ENCODE measurements at places on chromosomes 3 and 15. TPM values are rescaled to one million over a fixed set of nuclear protein-coding genes. Genes with fewer than 3 reads are reported as not detected.

DNA sequence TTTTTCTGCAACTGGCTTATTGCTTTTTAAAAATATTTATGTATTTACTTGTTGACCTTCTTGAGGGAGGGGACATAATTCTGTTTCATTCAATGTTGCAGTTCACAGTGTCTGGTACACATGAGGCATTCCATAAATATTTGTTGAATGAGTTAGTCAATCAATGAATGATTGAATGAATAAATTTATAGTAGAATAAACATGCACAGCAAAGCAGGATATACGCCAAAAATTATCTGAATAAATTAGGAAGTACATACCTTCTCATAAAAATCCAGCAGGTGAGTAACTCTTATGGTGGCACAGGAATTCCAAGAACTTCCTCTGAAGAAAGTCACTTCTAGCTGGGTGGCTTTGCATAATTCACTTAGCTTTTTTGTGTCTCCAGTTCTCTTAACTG, 469.4 kb upstream of the ATP11B start:
- DNase-seq, result no peak

- peak; percentile 78 for DNase-seq
Measured at GRCh38 chr15:28021281-28022039, 77.7 kb downstream of the OCA2 start.

DNA sequence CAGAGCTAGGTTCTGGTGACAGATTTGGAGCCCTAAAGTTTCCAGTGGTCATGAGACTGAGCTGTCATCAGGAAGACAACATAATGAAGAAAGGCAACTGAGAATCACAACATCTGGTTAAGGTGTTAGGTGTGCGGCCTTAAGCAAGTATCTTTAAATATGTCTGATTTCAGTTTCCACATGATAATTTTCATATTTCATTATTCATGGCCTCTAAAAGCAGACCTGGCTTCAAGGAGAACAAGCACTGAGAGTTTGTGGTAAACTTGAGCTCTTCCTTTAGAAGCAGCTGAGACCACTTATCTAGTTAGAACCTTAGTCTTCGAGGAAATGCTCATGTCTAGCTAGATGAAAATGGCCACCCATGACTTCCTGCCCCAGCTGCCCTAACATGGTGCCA, 25.7 kb upstream of the MYLK start:
- DNase-seq, result no peak

SERPINI2 gene
- polyA plus RNA-seq, result 10.5 TPM

CFAP91 gene
- polyA plus RNA-seq, result 21.0 TPM

ITGB5 gene
- polyA plus RNA-seq, result 94.2 TPM

GRCh38 chr3:41630708-41631107, 331.2 kb downstream of the ULK4 start:
- no peak for DNase-seq

DBR1 gene
- 15.9 TPM for polyA plus RNA-seq

MANF gene
- polyA plus RNA-seq, result 129 TPM

- no peak for DNase-seq
Measured at GRCh38 chr3:53082736-53083135, 36.9 kb upstream of the SFMBT1 start.

GRCh38 chr15:97909291-97909891, 51.1 kb upstream of the ARRDC4 start:
- DNase-seq, result peak; percentile 39

C3orf22 gene
- polyA plus RNA-seq, result not detected

DNA sequence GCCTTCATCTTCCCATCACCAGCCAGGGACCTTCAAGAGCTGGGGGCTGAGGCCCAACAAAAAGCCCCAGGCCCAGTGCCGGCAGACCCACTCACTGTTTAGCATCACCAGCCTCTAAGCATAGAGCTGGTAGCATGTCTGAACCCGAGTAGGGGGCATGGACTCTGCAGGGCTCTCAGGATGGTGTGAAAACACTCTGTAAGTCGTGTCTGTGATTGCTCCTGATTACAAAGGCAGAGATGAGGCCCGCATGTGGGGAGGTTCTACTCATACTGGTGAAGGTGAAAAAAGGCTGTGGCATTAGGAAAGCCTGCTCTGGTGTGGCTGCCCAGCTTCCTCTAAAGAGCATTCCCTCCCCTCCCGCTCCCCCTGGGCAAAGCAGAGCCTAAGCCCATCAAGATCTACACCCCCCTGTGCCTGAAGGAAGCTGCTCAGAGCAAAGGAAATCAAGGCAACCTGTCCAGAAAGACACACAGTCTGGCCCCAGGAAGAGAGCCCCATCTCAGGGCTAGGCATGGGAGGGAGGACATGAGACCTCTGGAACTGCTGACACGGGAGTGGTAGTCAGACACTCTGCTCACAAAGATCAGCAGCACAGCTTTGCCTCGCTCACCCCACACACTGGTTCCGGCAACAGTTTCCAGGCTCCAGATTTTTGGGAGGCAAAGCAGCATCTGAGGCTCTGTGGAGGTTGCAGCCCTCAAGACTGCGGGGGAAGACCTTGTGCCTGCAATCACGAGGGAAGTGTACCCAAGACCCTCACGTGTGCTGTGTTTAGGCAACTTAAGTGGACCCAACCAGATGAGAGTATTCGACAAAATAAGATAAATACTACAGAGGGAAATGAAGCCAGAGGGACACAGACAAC, 36.7 kb downstream of the CCDC12 start:
- no peak for DNase-seq

GRCh38 chr15:60800299-60801072, 321.5 kb upstream of the ICE2 start:
- no peak for DNase-seq

CYP1A2 gene
- 0.06 TPM for polyA plus RNA-seq

GRCh38 chr3:122358703-122359032, 24.4 kb downstream of the MIX23 start:
- no peak for DNase-seq

- no peak for DNase-seq
Measured at GRCh38 chr15:57319919-57320560, 56.3 kb upstream of the CGNL1 start.

GPR156 gene
- polyA plus RNA-seq, result 3.3 TPM

DNA sequence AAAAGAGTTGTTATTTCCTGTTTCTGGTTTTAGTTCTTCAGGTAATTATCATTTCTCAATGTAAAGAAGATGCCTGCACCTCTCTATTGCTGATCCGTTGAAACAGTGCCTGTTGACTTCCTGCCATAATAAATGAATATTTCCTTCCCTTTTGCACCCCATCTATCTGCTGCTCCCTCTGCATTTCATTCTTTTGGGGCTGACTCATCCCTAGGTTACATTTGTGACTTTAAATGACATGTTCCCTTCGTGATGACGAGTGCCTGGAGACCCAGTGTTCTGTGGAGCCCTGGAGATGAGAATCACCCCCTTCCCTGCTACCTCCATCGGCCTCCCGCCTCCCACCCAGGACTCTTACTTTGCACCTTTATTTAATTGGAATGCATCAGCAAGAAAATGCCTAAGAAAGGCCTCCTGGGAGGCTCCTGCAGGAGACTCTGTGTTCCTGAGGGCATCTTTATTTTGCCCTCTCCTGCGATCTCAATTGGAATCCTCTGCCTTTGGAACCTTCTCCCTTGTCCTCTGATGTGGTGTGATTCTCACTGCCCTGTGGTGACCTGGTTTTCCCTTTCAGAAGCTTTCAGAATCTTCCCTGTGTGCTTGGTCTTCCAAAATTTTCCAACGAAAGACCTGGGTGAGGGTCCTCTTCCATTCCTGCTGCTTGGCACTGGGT, 13.7 kb downstream of the LRRK1 start:
- DNase-seq, result no peak

AP3B2 gene
- 2.0 TPM for polyA plus RNA-seq

GRCh38 chr3:52317208-52318000, 1.3 kb downstream of the DNAH1 start:
- no peak for DNase-seq

DNA sequence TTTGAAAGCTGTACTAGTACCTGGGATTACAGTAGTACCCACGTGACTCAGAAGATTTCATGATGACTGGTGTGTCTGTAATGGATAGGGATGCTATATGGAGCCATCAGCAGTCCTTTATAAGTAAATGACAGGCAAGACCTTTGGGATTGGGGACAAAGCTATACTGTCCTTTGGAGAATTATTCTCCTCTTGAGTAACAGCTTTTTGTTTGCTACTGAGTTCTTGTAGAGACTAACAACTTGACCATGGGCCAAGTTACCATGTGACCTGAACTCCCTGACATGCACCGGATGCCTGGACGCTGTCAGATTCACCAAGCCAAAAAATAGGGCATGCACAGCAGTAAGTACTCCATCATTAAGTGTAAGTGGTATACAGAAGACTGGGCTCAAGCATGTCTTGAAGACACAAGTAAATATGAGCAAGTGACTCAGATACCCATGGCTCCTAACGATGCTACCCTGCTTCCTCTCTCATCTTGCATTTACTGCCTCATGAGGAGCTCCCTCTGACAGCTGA, 12.9 kb downstream of the SEC11A start:
- no peak for DNase-seq

PCCB gene
- polyA plus RNA-seq, result 72.7 TPM

CCDC54 gene
- polyA plus RNA-seq, result 0.16 TPM

GRCh38 chr3:126124148-126124868, 40.4 kb upstream of the SLC41A3 start:
- no peak for DNase-seq

DNA sequence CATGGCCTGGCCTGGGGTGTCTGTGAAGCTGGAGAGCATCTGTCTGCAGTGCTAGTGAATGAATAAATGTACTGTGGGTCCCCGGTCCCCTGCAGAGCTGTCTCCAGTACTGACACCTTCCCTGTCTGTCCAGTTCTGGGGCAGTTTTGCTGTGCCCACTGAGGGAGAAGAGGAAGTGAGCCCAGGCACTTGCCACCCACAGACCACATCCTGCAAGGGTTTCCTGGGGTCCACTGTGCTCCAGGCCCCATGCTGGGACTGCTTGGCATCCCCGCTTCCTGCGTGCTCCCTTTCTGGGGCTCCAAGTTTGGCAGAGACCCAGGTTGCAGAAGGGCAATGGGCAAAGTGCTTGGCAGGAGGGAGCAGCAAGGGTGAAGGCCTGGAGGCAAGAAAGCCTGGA, 4.9 kb upstream of the SLC6A6 start:
- DNase-seq, result no peak

PRKAR2A gene
- polyA plus RNA-seq, result 50.0 TPM

CADPS gene
- polyA plus RNA-seq, result 2.4 TPM

PPARG gene
- polyA plus RNA-seq, result 27.0 TPM

DNA sequence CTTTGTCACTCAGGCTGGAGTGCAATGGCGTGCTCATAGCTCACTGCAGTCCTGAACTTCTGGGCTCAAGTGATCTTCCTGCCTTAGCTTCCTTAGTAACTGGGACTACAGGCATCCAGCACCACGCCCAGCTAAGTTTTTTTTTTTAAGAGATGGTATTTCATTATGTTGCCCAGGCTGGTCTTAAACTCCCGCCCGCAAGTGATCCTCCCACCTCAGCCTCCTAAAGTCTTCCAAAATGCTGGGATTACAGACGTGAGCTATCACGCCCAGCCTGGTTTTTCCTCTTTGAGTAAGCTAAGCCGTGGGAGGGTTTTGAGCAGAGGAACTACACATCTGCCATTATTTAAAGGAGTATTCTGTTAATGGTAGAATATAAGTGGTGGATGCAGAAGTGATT, 7.4 kb upstream of the LRRFIP2 start:
- no peak for DNase-seq

KBTBD12 gene
- 1.1 TPM for polyA plus RNA-seq

OGG1 gene
- 53.0 TPM for polyA plus RNA-seq

PLA2G4B gene
- polyA plus RNA-seq, result 21.3 TPM

SCN11A gene
- polyA plus RNA-seq, result 0.93 TPM

FETUB gene
- polyA plus RNA-seq, result 0.22 TPM

GRCh38 chr3:193946945-193947344, 189.0 kb upstream of the HES1 start:
- DNase-seq, result no peak

GRCh38 chr3:155701882-155702465, 42.9 kb downstream of the PLCH1 start:
- peak; percentile 22 for DNase-seq

DNA sequence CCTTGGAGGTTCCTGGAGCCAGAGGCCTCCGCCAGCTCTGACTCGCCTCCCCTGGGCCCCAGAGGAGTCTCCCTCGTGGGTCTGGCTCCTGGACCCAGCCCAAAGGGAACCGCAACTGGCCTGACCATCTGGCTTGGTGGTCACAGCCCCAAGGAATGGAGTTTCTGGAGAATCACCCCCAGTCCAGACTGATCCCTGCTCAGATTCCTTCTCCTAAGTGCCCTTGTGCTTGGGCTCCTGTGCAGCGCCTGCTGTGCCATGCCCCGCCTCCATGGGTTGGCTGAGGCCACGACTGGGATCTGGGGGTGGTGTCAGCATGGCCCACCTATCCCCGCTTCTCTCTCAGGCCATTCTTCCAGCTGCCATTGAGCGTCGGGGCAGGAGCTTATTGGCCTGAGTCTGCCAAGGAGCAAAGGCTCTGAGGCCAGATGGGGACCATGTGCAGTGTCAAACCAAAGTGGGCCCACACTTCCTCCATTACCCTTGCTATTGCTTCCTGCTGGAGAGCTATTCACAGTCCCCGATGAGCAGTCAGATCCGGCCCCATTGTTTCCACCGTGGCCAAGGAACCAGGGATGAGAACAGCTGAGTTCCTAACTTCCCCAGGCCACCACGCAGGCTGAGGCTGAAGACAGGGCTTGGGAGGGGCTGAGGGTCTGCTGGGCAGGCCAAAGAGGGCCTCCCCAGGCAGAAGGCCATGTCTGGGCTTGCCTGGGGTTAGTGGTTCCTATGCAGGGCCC, 19.0 kb downstream of the CSPG4 start:
- no peak for DNase-seq

DNA sequence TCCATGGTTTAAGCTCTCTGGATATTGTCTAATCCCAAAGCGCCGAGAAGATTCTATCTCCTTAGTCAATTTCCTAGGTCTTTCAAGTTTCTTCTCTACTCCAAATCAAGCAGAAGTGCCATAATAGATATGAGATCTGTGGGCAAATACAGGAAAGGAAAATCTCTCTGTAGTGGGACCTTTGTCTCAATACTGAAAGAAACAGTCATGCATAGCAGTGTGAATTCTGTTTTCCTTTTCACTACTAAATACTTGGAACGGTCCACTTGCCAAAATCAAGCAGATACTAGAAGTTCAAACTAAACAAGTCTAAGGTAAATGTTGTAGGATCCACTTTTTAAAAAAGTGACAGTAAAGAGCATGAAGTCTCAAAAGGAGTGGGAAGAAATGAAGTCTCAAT, 236.6 kb downstream of the ZMAT3 start:
- no peak for DNase-seq

DUOX2 gene
- 0.06 TPM for polyA plus RNA-seq

DNA sequence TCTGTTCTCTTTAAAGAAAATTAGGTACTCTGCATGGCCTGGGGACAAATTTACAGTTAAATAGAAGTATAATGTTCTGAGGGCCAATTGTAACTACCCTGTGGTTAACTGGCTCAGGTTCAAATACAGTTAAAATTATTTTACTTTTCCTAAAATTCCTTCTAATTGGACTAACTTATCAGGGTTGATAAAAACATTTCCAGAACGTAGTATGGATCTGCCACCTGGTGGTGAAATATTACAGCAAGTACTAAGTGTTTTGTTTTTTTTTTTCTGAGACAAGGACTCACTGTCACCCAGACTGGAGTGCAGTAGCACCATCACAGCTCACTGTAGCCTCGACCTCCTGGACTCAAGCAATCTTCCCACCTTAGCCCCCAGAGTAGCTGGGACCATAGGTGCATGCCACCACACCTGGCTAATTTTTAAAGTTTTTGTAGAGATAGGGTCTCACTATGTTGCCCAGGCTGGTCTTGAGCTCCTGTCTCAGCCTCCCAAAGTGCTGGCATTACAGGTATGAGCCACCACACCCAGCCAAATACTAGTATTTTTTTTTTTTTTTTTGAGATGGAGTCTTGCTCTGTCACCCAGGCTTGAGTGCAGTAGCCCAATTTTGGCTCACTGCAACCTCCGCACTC, 29.2 kb downstream of the NEO1 start:
- peak; percentile 14 for DNase-seq

- DNase-seq, result no peak
Measured at GRCh38 chr3:107271787-107272387, 105.4 kb upstream of the CCDC54 start.
